Common myeloid progenitor, CD34-positive (primary cell): ENCODE measurements at places on chromosomes 16 and 17.
A peak's percentile ranks its signal among the peaks of the same experiment; 100 is the strongest.

- DNase-seq: no peak
Measured at GRCh38 chr17:76137351-76138233, 3.5 kb downstream of the FOXJ1 start.

GRCh38 chr16:2692948-2693651, 10.8 kb downstream of the KCTD5 start:
- no peak for DNase-seq

DNA sequence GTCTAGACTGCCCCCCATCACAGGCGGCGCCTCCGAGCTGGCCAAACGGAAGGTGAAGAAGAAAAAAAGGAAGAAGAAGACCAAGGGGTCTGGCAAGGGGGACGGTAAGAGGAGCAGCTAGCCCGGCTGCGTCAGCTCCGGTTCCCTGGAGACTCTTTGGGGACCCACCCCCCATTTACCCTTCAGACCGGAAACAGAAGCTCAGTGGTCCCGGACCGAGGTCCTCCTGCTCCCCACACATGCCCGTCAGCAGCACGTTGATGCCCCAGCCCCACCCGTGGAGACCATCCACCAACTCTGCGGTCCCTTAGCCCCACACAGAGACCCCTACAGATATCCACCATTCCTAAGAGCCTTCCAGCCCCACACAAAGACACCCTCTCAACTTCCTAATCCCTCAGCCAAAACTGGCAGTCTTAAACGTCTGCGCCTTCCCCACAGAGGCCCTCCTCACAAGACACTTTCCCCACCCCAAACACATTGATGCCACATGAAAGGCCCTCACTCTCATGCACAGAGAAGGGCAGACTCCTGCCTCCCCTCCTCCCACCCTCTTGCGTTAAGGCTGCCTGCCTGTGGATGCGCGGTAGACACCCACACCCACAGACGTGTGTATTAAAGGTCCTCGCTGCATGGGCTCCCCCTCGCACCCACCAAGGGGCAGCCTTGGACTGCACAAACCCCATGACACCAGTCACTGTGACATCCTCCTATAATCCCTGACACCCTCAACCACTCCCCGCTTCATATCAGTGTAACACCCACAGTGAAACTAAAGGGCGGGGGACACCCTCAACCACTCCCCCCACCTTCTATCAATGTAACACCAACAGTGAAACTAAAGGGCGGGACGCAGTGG, 58.2 kb upstream of the RPH3AL start:
- no peak for DNase-seq

- no peak for DNase-seq
Measured at GRCh38 chr17:29120433-29120832, 59.8 kb downstream of the MYO18A start.

DNA sequence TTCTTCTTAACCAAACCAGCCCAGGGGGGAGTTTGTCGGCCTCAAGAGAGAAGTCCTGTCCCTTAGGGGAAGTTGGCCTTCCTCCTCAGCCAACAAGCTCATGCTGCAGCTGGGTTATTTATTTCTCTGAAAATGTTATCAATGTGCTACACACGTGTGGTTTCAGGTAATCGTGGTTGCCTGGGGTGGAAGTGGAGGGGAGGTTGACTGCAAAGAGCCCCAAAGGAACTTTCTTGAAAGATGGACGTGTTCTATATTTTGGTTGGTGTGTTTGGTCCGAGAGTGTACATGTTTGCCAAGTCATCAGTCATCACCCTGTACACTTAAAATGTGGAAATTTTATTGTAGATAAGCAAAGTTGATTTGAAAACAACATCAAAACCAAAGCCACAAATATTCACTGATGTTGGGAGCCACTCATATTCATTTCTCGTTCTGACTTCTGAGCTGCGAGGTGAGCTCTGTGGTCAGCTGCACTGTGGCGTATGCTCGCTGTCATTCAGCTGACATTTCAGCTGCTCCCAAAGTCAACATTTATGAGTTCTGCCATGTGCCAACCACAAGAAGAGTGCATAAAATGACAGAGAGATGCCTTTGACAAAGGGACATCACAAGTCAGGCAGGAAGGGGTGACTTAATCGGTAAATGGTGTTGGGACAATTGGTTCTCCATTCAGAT, 26.5 kb upstream of the ADGRG1 start:
- peak; percentile 97 for DNase-seq

DNA sequence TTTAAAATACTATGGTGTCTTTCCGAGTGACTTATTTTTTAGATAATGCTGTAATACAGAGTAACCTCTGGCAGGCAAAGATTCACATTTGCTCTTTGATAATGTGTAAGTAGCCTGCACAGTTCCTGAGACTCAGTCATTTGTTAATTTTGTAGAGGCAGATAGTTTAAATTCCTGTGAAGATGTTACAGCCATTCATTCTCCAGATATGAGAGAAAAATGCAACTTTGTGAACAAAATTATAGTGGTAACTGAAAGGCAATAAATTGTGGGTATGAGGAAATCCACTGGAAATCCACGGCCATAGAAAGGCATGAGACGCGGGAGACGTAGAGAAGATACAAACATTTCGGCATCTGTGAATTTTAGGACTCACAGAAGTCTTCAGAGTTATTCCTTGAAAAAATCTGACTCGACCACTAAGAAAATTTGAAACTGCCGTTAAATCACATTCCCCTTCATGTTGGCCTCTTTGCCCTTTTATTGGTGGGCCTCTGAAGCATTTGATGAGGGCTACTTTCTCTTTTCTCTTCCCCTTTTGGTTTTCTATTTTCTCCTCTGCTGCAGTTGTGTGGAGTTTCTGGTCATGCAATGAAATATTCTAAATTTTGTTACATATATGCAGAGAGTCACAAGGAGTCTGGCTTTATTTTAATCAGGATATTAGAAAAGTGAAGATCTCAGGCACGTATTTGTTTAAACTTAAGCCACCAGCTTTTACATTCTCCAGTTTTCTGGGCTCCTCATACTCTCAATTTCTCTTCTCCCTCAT, 18.8 kb downstream of the HS3ST3A1 start:
- DNase-seq: peak; percentile 21
